ENCODE measurements at places on chromosomes 1 and 21. TPM values are rescaled to one million over a fixed set of nuclear protein-coding genes. Genes with fewer than 3 reads are reported as not detected.

DNA sequence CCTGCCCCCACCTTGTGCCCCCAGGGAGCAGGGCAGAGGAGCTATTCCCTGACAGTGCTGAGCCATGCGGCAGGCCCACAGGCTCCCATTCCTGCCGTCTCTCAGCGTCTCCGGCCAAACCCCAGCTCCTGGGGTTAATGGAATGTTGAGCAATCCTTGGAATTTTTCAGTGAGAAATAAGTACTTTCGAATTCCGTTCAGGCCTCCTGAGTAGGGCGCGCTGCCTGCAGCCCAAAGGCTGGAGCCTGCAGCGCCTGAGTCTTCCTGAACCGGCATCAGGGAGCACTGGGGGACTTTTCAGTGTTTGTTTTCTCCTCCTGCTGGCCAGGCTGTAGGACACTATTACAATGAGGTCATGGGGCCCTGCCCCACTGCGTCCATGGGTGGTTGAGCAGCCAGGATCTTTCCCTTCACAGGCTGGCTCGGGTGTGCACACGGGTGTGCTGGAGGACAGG, 33.3 kb upstream of the CSF1 start:
- DNase-seq: no peak

DNA sequence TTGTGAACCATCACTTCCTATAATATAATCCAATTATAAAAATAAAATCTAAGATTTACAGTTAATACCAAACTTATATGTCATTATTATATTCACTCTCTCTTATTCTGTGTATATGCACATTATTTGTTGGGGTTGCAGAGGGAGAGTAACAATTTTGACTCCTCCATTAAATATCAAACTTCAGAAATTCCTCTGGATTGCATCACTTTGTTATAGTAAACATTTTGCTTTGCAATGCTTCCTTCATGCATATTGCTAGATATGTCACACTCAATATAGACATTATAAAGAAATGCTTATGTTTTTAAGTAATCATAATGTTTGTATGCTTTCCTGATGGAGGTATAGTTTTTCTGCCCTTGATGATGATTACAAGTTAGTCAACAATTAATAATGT, 999.0 kb upstream of the ADGRL2 start:
- DNase-seq: no peak

DNA sequence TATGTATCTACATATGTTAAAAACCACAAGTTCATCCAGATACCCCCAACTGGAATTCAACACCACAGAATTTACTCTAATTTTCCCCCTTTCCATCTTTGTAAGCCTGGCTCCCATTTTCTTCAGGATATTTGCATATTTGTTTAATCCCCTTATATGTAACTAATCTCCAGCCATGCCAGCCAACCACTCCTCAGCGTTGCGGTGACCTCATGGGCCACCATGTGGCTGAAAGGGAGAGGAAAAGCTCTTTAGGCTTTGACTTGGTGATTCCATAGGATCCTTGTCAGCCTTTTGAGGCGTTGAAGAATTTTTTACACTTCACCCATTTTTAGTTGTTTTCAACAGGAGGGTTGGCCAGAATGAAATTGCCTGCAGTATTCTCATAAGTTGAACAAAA, 10.0 kb downstream of the CLDN19 start:
- no peak for DNase-seq

GRCh38 chr1:65911679-65912078, 119.0 kb downstream of the PDE4B start:
- DNase-seq: no peak

DNA sequence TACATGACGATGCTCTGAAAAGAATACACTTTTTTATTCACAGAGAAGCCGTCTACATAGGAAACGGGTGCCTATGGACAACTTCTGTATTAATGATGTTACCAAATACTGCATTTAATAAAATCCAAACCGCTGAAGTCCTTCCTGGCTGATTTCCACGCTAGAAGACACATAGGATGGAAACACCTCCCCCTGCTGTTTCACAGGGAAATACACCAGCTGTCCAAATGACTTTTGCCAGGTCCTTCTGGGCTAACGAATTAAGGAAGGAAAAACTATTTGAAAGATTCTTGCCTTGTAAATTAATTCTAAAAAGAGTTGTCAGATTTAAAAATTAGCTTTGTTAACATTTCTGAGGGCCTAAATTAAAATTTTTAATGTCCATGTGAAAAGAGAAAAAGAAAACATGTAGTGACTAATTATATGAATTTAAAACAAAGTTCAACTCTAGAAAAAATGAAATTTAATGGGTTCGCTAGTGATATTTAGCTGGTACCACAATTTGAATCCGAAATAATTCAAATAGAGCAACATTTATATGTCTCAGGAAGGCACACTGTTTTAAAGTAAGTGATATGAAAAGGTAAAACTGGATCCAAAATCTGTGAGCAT, 146.0 kb downstream of the RERE start:
- no peak for DNase-seq

GRCh38 chr21:45067462-45068285, 6.7 kb upstream of the ADARB1 start:
- DNase-seq: no peak

Gene CYP4X1
- not detected for total RNA-seq

Gene AMY1A
- total RNA-seq: not detected

Gene CELA3B
- total RNA-seq: not detected

Gene TDRD5
- total RNA-seq: not detected

Data from activated naive CD8-positive, alpha-beta T cell treated with anti-CD3 and anti-CD28 coated beads for 36 hours (primary cell).